ENCODE measurements at places on chromosomes 7 and 10.
A peak's percentile ranks its signal among the peaks of the same experiment; 100 is the strongest.

DNA sequence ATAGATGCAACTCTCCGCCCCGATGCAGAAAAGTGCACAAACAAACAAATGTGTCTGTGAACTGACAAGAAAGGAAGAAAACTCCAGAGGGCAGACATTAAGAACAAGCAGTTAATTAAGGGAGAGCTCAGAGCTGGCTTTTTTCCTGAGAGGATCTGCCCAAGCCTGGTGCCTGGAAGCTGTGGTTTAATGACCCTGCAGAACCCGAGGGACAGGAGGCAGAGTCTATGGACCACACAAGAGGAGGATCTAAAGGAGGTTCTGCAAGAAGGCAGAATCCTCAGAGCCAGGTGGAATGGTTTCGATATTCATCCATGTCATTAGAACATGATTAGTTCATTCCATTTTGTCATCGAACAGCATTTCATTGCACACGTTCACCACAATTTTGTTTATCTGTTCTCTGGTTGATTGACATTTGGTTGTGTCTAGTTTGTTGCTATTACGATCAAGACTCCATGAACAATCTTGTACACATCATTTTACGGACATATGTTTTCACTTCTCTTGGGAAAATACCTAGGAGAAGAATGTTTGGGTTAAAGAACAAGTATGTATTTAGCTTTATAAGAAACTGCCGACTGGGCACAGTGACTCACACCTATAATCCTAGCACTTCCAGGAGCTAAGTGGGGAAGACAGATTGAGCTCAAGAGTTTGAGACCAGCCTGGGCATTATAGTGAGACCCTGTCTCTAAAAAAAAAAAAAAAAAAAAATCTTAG lies 560.2 kb downstream of the CALN1 start:
- DNase-seq, result no peak

DNA sequence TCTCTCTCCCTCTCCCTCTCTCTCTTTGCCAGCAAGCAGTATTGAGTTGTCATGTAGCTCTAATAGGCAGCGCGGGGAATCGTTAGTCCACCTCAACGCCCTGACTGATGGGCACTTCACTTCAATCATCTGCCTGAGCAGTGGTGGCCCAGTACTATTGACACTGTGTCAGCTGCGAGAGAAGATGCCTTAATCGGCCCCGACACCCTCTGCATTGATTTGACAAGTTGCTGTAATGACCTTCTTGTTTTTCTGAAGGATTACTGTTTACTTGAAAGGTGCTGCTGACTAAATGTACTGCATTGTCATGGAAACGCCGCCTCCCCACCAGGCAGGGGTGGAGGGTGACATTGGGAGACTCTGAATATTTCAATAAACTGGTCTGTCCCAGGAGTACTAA lies 913.8 kb downstream of the KCNMA1 start:
- no peak for DNase-seq

DNA sequence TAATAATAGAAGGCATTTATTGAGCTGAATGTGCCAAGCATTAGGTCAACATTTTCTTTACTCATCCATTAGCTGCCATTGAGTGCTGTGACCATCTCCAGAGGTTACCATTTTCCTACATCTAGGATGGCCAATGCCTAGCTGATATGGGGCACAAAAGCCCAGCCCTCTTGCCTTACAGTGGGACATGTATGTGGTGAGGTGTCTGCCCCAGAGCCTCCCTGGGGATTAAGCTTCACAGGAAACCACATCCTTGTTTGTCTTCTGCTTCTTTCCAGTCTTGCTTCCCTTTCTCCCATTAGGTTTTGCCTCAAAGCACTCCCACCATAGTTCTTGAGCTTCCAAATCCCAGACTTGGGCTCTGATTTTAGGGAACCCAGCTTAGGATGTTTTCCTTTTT lies 258.7 kb downstream of the SORCS3 start:
- peak; percentile 2 for DNase-seq

DNA sequence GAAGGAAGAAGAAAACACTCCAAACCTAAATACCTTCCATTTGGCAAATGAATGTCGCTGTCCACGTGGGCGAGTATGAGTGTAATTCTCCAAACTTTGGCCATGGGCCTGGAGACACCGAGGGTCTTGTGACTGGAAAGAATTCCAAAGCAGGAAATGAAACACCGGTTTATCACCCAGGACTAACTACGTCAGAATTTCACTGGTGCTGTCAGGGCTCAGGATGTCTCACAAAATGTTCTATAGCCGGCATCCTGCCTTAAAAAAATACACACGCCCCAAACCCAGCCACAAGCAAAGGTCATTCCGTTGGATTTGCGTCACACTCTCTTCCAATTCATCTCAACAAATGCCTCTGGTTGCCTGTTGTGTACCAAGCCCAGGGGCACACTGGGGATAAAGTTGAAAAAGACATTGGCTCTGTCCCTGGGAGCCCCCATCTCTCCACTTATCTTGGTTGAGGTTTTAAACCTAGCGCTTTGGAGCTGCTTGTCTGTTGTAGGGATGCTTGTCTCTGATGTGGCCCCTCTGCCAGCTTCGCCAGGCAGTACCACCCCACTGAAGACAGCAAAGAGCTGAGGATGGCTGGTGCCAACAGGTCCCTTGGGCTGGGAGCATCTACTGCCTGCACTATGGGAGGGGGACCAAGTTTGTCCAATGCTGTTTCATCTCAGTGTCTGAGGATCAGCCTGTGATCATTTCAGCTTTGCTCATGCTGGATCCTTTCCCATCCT lies 31.2 kb downstream of the GSTO2 start:
- DNase-seq, result no peak

DNA sequence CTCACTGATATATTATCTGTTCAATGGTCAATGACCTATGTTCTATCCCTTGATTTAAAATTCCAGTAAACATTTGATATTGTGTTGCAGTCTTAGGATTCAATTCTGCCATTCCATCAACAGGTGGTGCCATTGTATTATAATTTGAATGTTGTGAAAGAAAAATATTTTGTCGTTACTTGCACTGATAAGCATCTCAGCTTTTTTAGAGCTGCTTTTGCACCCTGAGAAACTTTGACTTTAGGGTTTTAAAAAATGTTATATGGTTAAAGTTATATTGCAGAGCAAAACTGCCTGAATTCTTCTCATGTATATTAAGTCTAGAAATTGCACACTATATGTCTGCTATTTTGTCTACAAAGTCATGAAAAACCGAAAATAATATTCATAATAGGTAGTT lies 18.8 kb upstream of the MINDY3 start:
- DNase-seq, result peak; percentile 67

DNA sequence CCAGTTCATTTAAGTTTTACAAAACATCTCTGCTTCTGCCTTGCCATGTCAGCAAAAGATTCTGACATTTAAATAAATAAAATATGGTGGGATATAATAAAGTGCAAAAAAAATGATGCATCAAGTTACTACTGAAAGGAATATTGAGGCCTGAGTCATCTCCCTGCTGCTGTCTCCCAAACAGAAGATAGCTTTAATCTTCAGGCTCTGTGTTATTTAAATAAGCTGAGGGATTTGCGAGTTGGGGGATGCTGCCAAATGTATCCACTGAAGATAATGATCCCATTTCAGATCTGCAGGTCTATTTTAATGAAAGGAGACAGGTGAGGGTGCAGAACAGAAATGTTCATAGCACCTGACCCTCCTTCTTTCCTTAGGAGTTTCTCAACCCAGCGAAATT lies 720.8 kb downstream of the AUTS2 start:
- peak; percentile 87 for DNase-seq

DNA sequence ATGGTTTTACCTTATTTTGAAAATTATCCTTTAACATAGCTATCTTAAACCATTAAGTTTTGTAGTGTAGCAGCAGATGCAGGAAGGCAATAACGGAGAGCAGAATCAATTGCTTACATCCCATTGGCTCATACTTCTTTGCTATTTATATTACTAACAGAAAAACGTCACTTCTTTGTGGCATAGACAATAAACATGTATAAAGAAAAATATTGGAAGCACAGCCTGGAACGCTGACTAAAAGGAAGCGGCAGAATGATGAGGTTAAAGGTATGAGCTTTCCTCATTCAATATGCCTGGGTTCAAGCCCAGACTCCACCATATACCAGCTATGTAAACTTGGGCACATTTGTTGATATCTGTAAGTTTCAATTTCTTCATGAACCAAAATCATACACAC lies 24.0 kb upstream of the BMPER start:
- no peak for DNase-seq

DNA sequence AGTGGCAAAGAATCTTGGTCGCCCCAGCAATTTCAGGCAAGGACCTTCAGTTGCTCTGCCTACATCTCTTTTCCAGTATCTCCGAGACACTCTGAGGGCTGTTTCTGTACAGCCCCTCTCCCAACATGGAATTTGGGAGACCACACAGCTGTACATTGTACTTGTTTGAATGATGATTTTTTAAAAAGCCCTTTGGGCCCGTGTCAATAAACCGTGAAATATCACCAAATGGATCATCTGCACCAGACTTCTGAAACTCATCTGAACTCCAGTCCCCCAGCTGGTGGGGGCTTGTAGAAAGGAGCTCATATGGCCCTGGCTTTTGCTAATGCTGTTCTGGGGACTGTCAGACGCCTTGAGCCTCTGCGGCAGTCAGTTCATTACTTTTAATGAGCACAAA lies 374.9 kb downstream of the BBS9 start:
- no peak for DNase-seq

GRCh38 chr7:140062118-140062527 lies 628 bp downstream of the PARP12 start:
- no peak for DNase-seq

- DNase-seq, result peak; percentile 36
Measured at GRCh38 chr10:43138757-43139241, 554 bp downstream of the CSGALNACT2 start.

DNA sequence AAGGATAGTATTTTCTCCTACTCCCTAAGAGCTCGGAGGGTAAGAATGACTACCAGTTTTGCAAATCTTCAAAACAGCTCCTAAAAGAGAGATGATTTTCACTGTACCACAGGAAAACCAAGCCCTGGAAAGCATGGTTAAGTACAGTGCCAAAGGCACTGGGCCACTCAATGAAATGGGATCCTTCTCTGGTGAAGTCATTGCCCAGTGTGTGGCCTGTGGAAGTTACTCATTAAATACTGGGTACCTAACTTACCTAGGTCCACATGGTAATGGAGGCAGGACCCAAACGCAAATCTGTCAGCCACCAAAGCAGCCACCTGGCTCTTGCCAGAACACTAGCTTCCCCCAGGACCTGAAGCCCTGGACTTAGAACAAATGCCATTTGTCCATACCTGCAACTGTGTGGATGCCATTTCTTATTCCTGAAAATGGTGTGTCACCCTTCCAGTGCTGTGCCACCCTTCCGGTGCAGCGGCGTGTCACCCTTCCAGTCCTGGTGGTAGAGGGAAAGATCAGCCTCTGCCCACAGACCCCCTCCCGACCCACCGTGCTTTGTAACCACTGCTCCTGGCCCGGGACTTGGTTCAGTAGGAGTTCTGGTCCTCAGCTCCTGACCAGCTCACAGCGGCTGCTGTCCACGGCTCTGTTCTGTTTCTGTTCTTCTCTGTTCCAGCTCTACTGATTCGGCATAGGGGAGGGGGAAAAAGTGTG lies 659.2 kb downstream of the SDK1 start:
- DNase-seq, result no peak

DNA sequence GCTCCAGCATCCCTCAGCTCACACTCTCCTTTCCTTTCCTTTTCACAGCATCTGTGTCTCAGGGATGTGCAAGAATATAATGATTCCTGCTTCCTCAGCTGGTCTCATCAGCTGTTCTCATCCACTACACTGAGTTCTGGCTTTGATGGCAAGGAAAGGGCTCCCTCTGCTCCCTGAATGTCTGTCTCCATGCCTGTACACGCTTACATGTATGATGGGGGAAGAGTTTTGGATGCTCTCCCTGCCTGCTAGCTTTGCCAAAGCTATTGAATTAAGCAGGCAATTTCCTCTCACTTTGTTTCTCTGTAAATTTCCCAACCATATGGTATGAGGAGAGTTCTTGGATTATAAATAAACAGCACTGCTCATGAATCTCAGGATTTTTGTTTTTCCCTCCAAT lies 254.5 kb downstream of the SORCS3 start:
- no peak for DNase-seq

- no peak for DNase-seq
Measured at GRCh38 chr10:133390597-133391248, 3.2 kb upstream of the MTG1 start.

- DNase-seq, result peak; percentile 63
Measured at GRCh38 chr7:45574669-45575500, 717 bp downstream of the ADCY1 start.

DNA sequence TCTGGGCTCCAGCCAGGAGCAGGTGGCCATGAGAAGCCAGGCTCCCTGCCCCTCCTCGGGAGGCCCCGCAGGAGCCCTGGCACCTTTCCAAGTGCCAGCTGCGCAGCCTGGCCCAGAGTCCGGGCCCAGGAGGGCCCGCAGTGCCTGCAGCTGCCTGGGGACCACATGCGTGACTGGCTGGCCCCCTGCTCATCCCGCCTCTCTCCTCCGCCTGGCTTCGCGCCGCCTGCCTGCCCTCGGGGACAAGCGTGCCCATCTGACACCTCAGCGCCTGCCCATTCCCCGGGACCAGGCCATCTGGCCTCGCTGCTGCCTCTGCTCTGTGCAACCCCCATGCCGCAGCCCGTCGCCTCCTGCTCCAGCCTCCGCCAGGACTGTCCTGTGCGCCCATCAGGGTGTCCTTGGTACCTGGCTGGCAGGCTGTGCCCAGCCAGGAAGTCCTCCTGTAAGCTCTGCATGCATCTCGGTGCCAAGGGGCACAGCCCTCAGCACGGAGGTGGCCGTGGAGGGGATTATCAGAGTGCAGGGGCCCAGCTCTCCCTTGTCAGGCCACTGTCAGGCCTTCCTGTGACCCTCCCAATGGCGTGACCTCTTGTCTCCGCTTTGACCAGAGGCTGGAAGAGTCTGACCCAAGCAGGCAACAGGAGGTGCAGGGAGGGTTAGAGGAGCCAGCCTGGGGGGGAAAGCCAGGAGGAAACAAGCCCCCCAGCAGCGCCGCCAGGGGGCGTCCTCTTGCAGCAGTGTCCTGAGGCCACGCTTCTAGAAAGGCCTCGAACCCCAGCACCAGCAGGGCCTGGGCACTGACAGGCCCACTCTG lies 50.5 kb downstream of the TMEM209 start:
- DNase-seq, result peak; percentile 76

DNA sequence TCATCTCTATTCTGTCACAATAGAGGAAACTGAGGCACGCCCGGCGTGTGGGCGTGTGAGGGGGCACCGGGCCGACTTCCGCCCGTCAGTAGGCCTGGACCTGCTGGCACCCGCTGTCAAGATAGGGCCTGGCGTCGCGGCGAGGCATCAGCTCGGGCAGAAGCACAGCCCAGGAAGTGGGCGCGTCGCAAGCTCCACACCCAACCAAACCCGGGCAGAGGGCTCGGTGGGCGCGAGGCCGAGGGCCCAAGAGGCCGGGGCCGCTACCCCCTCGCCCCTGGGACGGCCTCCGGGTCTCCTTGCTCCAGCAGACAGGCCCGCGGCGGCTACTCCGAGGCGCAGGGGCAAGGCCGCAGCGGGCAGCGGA lies 91.2 kb downstream of the SPAG6 start:
- no peak for DNase-seq

DNA sequence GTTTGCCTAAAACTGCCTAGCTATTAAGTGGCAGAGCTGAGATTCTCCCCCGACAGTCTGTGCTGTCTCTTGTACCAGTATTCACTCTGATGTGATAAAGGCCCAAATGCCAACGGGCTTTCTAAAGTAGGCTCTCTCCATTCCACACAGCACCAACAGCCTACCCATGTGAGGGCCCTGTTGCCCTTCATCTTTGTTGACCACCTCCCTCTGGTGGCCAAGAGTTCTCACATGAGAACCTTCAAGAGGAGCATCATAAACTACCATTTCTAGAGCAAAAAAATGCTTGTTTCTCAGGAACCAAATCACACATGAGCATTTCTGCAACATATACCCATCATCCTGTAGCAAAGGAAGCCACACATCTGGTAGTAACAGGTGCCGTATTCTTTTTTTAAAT lies 185.8 kb downstream of the GRM8 start:
- DNase-seq, result peak; percentile 62
